ENCODE measurements at places on chromosomes 3 and 15.

GRCh38 chr15:44471885-44472455, 44.5 kb downstream of the CTDSPL2 start:
- no peak for DNase-seq

DNA sequence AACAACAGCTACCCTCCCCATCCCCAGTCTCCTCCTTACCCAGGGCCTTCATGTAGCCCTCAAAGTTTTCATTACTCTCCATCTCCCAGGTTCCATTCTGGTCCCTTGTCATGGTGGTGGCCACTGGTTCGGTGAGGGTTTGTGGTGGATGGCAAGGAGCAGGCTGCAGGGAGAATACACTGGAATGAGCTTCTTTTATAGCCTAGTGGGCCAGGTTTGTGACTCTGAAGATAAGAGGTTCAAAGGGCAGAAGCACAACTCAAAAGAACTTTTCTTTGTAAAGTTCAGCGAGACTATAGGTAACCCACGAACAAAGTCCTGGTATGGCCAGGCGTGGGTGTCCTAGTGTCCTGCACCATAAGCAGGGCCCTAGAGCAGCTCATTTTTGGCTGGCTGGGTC, at the start of gene RBP2:
TSS of gene RBP2 (minus strand) at position 169 of the 400 bp plus-strand sequence. CDS start at position 112, 57 bp downstream.
- DNase-seq: no peak

DNA sequence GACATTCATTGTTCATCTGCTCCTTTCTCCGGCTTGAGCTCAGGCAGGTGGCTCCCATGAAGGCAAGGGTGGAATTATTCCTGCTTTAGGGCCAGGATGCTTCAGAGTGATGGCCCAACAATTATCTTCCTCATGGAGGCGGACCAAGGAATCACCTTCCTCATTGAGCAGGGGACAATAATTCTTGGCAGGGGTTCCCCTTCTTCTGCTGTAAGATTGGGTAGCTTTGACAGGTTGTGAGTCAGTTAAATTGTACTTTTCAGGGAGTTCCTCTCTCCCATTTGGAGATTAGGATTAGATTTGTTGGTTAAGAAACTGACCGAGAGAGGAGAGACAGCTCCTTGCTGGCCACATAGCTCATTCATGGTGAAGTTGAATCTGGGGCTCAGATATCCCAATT, 31.4 kb upstream of the CD47 start:
- no peak for DNase-seq

- no peak for DNase-seq
Observed at GRCh38 chr3:103218793-103219192, 784.0 kb downstream of the ZPLD1 start.

DNA sequence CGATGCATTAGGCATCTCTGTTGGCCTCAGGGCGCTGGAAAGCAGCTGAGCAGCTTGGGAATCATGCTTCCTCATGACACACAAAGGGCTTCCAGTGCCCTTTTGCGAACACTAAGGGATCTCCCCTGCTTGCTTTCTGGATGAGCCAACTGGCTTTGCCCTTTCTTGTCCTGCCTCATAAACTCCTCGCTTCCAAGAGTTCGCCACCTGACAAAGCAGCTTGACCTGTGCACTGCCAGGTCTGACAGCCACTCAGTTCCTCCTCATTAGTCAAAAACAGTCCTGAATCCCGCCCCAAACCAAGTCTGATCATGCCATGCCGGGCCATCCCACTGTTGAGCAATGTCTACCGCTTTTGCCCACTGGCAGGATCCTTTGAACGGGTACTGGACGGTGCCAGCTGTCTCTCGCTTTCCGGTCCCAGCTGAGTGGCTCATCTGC, 265.4 kb upstream of the LYSMD4 start:
- DNase-seq: no peak

DNA sequence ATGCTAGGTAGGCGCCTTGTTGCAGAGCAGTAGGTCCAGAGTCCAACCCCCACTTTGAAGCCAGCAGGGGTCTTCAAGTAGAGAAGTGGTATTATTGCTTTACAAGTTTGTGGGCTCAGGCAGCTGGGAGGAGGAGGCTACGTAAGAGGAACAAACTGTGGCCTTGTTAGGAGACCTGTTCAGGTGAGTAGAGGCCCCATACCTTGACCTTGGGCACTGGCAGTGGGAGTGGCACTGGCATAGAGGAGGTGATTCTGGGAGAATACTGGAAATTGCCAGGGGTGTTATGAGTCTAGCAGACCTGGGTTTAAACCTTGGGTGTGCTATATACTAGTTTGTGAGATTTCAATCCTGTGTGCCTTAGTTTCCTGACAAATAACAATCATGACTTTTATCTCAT, 34.6 kb upstream of the SCAANT1 start:
- no peak for DNase-seq

DNA sequence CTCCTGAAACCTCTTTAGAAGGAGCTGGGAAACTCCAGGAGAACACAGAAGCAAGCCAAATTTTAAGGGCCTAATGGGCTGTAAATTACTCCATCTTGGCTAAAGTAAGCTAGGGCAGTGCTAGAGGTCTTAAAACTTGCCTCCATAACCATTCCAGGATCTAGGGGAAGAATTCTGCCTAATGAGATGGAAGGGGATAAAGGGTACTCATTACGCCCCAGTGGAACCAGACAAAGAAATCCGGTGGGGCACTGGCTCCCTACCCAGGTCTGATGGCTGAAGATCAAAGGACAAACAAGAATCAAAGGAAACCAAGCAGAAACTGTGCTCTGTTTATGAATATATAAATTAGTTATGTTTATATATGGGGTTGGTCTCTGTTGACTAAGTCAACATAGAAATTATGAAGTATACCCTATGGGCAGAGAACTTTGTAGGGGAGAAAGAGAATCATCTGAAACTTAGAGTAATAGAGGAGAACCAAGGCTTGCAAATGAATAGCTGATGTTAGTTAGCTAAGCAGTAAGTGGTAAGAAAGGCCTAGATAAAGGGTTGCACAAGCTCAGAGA, 57.8 kb downstream of the NCEH1 start:
- no peak for DNase-seq

GRCh38 chr15:40984964-40985363, 31.7 kb downstream of the CHAC1 start:
- DNase-seq: no peak

DNA sequence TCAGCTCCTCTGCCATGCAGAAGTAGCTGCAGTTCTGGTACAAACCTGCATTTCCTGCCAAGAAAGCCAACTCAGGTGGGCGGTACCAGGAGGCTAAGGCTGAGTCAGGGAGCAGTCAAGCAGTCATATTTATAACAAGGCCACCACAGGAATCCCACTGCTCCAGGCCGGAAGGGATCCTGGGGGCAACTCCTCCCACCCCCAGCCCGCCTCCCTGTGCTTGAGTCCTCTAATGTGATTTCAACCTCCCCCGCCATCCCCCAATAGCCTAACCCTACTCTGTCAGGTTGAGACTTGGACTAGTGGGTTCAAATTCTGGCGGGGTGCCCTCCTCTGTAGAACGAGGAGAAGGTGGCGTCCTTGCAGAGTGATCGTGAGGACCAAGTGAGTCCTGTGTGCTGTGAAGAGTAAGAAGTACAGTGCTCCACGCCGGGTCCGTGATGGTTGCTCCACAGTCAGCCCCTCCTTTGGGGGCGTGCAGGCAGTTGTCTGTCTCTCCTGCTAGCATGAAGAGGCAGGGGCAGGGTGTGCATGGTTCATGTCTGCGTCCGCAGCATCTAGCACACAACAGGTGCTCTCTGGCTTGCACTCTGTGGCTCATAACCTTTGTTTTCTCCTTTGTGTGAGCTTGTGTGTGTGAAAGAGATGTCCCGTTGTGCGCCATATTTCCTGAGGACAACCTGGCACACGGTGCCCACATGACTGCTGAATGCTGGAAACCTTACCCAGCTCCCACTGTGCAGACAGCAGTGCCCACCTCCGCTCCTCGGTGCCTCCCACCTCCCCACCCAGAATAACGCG, 78.3 kb downstream of the SMAD6 start:
- DNase-seq: no peak

DNA sequence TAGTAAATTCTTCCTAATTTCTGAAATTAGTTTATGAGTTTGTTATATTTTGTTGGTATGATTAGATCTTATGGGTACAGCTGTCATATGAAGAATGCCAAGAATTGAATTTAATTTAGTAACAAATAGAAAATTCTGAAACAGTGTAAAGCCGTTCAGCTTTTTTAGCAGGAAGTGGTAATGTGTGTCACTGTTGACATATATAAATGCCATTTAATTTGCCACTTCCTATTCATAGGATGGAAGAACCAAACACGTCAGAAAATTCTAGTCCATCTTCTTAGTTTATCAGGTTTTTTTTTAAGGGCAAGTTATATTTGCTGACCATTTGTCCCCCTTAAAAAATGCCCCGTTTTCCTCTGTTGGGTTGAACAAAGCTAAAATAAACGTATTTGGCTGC, 43.0 kb downstream of the RAB8B start:
- DNase-seq: no peak

GRCh38 chr15:70530017-70530499, 233.3 kb downstream of the UACA start:
- no peak for DNase-seq

GRCh38 chr15:68578980-68579935, at the start of gene CORO2B:
Gene CORO2B (plus strand): TSS chr15:68578993. CDS start chr15:68579263, 270 bp downstream.
- DNase-seq: no peak

- no peak for DNase-seq
Observed at GRCh38 chr3:151875759-151876158, 2.3 kb downstream of the SUCNR1 start.

DNA sequence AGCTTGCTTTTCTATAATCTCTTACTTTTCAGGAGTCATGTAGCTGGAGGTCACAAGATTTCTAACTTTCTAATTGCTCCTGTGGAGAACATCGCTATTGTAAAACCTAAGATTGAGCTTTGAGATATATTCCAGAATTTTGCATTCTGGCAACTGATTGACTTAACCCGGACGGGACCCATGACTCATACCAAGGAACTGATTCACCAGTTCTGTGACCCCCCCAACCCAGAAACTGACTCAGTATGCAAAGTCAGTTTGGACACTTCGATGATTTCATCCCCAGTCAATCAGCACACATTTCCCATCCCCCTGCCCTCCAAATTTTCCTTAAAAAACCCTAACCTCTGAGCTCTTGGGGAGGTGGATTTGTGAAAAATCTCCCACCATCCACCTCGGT, 396.5 kb upstream of the GBE1 start:
- no peak for DNase-seq

Measured in T-cell (primary cell).